NCI-H2029 (cell line): ENCODE measurements at places on chromosomes 4 and X.
A peak's percentile ranks its signal among the peaks of the same experiment; 100 is the strongest.

GRCh38 chr4:30719454-30720020 lies 632 bp upstream of the PCDH7 start:
- DNase-seq: peak; percentile 11

DNA sequence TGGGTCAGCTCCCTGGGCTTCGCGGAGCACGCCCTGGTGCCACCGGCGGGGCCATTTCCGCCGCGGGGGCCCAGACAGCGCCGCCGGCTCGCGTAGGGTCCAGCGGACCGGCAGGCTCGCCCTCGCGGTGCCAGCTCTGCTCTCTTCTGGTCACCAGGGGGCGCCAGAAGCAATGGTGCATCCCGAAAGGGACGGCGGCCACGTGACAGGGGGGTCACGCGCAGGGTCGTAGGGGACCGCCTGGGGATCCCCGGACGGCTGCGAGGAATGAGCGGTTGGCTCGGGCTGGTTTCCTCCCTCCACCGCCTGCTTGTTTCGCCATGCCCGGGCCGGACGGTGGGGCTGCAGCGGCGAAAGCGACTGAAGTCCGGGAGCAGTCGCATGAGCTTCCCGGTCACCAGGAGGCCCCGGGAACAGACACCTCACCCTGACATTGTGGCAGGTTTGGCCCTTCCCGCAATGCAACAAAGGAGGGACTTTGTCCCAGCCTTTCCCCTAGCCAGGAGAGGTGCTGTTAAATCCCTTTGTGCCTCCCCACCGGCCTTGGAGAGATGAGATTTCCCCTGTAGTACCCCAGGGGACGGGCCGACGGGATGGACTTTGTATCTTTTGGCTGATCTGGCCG lies 15.8 kb downstream of the ZCCHC12 start:
- peak; percentile 16 for DNase-seq

GRCh38 chrX:110531873-110532580 lies 173.4 kb downstream of the RTL9 start:
- no peak for DNase-seq

DNA sequence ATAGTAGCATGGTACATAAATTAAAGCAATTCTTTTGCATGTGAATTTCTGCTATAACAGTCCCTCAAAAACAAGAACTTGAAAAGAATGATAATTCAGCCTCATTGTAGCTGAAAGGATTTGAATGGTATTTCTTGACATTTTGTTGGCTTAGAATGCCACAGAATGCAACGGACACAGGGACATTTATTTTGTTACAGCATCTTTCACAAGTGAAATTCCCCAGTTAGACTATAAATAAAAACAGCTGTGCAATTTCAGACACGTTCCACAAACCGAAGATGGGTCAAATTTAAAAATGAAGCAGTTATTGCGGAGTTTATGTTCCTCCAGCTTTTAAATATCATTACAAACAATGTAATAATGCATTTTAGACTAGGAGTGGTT lies 82.8 kb upstream of the AMELX start:
- no peak for DNase-seq

DNA sequence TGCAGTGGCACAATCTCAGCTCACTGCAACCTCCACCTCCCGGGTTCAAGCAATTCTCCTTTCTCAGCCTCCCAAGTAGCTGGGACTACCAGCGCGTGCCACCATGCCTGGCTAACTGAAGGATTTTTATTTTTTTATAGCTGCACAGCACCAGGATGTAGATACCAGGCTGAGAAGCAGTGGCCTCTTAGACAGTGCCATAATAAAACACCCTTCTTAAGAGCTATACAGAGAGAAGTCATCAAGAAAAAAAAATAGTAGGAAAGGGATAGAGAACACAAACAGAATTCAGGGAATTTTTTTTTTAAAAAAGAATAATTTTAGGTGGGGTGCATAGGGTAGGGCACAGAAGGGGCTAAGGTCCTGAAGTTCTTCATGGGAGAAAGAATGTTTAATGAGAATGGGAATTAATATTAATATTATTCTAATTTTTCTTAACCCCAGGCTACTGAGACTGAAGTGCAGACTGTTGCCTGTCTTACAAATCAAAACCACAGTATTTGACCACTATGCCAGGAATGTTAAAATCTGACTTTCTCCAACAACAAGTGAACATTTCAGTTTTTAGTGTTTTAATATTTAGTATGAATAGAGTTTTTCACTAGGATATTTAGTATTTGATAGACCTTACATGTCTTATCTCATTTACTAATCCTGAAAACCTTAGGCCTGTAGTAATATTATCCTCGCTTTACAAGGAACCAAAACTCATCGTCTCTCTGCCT lies 146.7 kb downstream of the KCNIP4 start:
- DNase-seq: no peak

GRCh38 chr4:145177511-145177905 lies 2.9 kb downstream of the OTUD4 start:
- no peak for DNase-seq

DNA sequence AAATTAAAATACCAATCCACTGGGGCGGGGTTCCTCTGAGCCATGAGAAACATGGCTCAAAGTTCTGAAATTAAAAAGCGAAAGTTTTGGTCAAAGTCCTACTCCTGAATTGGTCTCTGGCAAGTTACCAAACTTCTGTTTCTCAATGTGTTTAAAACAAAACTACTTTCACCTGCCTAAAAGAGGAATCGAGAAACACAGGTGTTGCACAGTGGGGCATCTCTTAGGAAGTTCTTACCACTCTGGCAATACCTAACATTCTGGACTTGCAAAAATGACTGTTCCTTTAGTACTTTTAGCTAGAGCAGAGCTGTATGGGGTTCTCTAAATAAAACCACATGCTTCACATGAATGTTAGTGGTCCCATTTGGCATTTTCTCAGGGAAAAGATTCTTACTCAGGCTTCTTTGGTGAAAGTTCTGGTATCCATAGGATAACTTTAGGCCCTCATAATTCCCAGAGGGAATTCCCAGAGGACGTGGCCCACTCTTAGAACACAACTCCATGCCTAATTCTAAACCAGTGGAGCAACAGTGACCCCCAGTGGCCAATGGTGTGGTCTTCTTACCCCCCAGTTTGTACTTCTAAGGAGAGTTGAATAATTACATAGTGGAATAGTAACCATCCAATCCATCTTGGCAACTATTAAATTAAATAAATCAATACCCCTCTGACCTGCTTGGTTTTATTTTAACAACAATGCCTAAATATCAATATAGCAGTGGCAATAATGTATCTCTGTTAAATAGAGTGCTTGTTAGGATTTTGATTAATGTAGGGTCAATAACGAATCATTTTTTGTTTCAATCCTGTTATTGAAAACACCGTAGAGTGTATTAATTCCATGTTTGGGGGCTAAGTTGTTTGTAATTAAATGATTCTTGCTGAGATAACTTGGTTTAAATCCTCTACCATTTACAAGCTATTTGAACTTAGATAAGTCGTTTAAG lies 21.9 kb downstream of the BMP3 start:
- peak; percentile 23 for DNase-seq

DNA sequence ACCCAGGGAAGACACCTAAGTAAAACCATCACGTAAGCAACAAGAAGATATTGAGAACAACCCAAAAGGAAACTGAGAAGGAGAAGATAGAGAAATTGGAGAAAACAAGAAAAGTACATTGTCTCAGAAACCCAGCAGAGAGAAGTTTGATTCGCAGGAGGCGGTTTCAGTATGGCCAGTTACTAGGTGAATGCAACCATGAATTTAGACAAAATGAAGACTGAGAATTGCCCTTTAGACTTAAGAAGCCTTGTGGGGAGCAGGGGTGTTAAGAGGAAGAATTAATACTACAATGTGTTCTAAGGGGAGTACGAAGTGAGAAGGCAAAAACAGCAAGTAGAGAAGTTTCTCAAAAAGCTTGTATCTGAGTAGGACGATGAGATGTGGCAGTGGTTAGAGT lies 229.3 kb upstream of the NEIL3 start:
- no peak for DNase-seq

DNA sequence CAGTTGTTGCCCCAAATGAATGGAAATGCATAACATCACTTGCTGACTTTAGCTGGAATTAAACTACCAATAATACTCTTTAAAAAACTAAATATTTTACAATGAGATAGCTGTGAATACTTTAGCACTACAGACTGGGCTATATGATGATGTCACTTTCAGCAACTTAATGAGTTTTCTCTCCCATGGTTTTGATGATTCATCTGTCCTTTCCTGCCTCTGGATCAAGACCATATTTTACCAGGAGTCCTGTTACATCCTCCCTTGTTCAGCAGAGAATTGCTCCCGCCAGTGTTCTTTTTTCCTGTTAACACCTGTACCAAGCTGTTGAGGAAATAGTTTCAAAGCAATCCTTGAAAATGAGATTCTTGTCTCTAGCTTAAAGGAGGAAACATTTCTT lies 543.0 kb downstream of the SPRY1 start:
- DNase-seq: no peak

- DNase-seq: peak; percentile 47
Measured at GRCh38 chr4:17385403-17385802, 126.5 kb downstream of the QDPR start.

DNA sequence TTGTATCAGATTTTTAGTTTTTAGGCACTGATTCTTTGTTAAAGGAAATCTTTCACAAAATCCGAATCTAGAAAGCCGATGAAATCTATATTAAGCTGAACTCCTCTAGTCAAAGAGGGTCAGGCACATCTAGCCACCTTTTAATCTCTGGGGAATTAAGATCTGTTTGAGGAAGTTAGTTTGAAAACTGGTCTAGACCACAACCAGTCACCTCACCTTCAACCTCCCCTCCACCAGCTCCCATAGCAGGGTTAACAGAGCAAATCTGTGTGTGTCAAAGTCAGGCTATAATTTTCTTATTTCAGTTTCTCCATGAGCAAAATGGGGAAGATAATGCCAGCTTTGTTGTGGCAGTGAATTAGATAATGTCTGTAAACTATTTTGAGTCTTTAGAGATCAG lies 110.0 kb upstream of the IGFBP7 start:
- no peak for DNase-seq

- DNase-seq: no peak
Measured at GRCh38 chrX:152905081-152905420, 7.2 kb downstream of the ZNF185 start.

GRCh38 chr4:39353478-39354253 lies 12.5 kb downstream of the RFC1 start:
- DNase-seq: no peak

DNA sequence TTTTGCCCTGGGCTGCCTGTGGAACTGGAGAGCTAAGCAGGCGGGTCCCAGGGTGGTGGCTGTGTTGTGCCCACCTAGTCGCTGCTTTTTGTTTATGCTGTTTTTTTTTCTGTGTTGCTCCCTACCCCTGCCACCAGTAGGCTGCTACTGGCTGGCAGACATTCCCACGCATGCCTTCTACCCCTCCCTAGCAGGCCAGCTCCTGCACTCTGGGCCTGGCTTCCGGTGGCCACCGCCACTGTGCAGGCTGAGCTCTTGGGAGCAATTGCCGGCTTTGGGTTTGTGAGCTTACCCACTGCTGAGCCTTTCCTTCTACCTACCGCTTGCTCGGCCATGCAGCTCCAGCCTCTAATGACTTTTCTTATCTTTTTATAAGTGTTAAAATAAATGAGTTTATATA lies 57.6 kb downstream of the RBM46 start:
- DNase-seq: no peak

DNA sequence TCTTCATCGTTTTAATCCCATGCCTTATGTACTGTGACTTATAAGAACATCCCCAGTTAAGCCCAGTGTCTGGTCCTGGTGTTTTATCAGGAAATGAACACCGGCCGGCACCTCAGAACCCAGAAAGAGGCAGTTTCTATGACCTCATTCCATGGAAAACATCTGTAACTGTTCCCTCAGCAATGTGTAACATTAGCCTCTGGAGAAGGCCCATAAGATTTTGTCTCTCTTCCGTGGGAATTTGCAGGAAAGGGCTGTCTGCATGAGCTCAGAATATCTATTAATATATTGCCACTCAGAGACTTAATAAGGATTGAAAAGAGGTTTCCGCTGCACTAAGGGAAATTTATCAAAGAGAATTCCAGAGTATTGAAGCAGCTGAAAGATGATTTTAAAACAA lies 3.1 kb upstream of the TCEANC start:
- no peak for DNase-seq

DNA sequence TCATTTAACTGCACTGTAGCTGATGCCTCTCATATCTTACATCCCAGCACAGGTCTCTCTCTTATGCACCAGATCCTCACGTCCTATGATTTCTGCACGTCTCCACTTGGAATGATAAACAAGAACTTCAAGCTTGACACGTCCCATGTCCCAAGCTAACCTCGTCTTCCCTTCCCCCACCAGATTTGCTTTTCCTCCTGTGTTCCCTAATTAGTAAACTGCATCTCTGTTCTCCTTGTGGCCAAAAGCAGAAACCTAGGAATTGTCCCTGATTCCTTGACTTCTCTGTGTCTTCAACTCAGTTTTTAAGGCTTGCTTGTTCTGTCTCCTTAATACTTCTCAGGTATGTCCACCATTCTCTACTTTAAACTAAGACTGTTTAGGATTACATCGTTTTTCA lies 171.9 kb downstream of the BMPR1B start:
- DNase-seq: no peak

DNA sequence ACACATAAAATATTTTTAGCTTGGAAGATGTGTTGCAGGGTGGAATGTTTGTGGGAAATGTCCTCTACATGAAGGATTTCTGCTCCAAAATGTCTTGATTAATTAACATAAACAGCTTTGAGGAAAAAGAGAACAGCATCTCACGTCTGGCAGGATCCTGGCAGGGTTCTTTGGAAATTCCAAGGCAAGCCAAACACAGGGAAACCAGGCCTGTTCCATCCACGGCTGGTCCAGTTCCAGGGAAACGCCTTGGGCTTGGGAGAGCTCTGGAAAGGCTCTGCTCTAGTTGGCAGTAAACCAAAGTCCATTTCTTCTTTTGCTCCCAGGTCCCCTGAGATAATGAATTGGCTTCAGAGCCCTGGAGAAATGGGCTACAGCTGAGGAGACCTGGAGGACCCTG lies 42.4 kb upstream of the GAB1 start:
- DNase-seq: no peak

GRCh38 chr4:148289740-148290139 lies 152.5 kb downstream of the NR3C2 start:
- no peak for DNase-seq

- no peak for DNase-seq
Measured at GRCh38 chr4:117941611-117942010, 92.7 kb upstream of the NDST3 start.

GRCh38 chr4:74535512-74535911 lies 90.6 kb downstream of the AREG start:
- no peak for DNase-seq

GRCh38 chr4:58711039-58711438 lies 1600.9 kb upstream of the IGFBP7 start:
- no peak for DNase-seq

DNA sequence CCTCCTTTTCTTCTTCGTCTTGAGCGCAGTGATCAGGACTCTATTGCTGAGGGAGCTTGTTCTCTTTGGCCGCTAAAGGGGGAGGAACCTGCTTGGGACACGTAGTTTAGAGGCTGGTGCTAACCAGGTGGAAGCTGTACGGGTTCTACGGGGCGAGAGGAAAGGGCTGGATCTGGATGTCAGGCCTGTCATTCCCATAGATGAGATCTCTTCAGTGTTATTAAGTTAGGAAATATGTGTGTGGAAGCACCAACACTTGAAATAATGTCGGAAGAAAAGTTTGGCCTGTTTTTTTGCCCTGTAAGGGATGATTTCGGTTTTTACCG lies 643 bp downstream of the SRP72 start:
- DNase-seq: peak; percentile 30

- DNase-seq: no peak
Measured at GRCh38 chr4:25914670-25915352, 791 bp downstream of the SMIM20 start.

- DNase-seq: no peak
Measured at GRCh38 chr4:138252551-138252950, 10.4 kb upstream of the SLC7A11 start.

GRCh38 chrX:130120746-130121504 lies 10.6 kb upstream of the ELF4 start:
- no peak for DNase-seq
